ENCODE measurements at places on chromosomes 6 and 20.

DNA sequence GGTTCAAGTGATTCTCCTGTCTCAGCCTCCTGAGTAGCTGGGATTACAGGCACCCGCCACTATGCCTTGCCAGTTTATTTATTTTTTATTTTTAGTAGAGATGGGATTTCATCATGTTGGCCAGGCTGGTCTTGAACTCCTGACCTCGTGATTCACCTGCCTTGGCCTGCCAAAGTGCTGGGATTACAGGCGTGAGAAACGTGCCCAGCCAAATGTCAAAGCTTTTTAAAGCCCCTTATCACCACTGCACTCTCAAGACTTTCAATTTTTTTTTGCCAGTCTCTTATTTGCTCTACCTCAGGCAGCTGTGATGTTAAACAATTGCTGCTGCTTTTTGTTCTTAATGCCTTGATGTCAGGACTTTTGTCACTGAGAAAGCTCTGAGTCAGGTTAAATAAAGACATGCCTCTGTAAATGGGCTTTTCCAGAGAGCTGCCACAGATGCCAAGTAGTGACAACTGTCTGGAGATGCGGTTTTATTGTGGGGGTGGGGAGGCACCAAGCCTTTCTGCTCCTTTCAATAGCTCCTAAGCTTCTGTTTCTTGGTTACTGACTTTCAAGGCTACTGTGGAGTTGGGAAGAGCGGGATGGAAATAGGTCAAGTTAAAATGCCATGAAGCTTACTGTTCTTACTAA is 29.2 kb downstream of the RSPH3 start:
- no peak for DNase-seq

GRCh38 chr6:36131511-36132245 is 1.4 kb downstream of the MAPK13 start:
- no peak for DNase-seq

DNA sequence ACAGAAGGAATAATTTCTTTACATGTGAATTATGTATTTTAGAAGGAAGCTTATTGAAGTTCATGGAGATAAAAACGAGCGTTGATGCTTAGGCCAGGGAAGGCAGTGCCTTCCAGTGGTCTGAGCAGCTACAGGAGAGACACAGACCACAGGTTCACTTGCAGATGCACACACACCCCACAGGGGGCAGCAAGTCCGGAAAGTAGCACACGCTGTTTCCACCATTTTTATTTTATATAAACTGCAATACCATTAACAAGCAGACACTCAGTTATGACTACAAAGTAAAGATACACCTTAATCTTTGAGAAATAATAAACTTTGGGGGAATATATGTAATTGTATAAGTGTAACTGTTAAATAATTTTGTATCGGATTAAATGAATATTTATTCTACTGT is 13.5 kb upstream of the DACT2 start:
- DNase-seq: no peak

- no peak for DNase-seq
These were observed 67.8 kb downstream of the SCAND1 start for GRCh38 chr20:35886537-35886936.

- DNase-seq: no peak
These were observed 72.0 kb upstream of the THEMIS start for GRCh38 chr6:127972815-127973214.

DNA sequence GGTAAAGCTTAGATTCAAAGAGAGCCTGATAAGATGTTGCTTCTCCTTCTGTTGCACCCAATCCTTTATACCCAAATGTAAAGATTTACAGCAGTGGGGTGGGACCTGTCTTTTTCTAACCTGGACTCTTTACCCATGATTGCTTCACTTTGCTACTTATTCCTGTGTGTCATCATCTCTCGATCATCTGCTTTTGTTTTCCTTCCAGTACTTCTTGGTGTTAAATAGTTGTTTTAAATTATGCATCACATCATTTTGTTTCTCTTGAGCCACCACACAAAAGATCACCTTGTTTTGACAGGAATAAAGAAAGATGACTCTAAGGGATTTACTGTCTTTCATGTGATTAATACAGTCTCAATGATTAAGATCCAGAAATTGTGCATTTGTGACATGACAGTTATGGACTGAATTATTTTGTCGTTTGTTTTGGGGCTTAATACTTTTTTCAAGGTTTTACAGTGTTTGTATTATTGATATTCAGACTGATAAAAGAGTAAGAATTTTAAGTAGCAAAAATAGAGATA is 123.1 kb downstream of the CDKAL1 start:
- no peak for DNase-seq

DNA sequence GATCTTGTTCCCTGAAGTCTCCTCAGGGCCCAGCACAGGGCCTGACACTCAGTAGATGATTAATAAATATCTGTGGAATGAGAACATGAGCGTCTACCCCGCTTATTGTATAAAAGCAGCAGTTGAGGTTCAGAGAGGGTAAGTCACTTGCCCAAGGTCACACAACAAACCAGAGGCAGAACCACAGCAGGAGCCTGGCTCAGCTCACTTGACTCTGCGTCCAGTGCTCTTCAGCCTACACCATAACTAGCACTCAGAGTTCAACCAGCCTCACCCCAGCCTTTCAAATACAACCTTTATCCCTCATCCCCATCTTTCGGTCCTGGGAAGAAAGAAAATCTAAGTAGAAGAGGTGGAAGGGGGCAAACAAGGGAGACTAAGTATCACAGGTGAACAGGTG is 24.9 kb upstream of the NOL4L start:
- no peak for DNase-seq

DNA sequence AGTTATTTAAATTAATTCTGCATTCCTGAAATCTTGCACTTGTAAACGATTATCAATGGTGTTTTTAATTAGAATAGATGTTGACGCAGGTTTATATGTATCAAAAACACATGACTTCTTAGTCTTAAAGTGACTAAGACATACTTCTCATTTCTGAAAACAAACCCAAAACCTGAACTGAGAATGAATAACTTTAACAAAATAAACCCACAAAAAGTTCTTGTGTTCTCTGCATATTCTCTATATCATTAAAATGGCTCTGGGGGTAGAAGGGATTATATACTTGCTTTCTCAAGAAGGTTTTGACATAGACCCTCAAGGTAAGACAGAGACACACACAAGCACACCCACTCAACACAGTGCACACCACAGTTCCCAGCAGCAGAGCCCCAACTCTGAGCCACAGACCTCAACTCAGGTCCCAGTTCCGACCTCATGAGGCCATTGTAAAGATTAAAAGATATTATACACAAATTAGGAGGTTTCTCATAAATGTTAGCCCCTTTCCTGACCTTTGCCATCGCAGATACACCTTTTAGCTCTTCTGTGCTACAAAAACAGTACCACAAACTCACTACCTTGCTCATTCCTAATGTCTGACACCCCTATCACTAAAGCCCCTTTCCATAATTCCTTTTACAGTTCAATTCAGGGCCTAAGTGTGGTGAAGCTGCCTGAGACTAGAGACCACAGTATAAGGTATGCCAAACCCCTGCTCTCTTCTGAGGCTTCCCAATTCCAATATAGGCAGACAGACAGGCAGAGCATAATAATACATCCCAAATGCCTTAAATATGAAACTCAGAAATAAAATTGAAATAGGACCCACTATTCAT is 267.8 kb downstream of the PTPRK start:
- DNase-seq: no peak

DNA sequence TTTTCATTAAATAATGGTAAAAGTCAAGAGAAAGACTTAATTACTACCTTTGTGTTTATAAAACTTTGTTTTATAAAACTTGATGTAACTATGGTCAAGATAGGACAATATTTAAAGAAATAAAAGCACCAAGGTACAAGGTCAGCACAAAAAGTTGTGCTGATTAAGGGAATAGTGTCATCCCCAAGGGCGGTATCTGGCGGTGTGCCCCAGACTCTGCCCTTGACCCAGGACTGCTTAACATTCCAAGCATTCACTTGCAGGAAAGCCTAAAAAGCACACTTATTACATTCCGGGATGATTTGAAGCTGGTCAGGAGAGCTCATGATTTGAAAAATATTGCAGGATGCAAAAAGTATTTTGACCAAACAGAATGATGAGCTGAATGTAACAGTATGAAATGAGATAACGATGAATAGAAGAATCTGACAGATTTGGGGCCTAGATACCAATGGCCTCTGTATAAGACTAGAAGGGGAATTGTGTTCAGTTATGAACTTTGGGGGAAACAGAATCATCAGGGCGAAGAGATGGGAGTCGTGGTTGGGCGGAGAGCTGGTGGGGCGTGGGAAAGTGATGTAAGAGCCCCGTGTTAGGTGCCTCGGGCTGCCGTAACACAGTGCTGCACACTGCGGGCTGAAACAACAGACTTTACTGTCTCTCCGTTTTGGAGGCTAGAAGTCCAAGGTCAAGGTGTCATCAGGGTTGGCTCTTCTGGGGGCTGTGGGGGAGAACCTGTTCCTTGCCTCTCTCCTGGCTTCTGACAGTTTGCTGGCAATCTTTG is 77.2 kb downstream of the CDC5L start:
- no peak for DNase-seq

DNA sequence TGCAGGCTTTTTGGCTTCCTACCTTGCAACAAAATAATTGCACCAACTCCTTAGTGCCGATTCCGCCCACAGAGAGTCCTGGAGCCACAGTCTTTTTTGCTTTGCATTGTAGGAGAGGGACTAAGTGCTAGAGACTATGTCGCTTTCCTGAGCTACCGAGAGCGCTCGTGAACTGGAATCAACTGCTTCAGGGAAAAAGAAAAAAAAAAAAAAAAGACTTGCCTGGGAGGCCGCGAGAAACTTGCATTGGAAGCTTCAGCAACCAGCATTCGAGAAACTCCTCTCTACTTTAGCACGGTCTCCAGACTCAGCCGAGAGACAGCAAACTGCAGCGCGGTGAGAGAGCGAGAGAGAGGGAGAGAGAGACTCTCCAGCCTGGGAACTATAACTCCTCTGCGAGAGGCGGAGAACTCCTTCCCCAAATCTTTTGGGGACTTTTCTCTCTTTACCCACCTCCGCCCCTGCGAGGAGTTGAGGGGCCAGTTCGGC is 420 bp downstream of the SOX4 start:
- peak; percentile 8 for DNase-seq
